ENCODE measurements at places on chromosomes 16 and 17.

DNA sequence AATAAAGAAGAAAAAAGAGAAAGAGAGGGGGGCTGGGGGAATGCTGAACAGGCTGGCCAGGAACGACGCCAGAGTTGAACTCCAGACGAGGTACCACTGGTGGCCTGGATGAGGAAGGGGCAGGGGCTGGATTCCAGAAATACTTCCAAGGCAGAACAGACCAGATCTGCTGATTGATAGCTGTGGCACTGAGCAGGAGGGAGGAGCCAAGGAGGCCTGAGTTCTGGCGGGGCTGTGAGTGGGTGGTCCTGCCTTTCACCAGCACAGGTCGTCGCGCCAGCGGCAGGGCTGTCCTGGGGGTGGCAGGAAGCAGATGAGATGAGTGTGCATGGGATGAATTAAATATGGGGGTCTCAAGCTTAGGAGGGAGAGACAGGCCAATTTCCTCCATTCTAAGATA is 5.5 kb downstream of the CCDC42 start:
- DNase-seq: no peak

- no peak for DNase-seq
Measured at GRCh38 chr17:61872099-61872498, 8.8 kb upstream of the BRIP1 start.

DNA sequence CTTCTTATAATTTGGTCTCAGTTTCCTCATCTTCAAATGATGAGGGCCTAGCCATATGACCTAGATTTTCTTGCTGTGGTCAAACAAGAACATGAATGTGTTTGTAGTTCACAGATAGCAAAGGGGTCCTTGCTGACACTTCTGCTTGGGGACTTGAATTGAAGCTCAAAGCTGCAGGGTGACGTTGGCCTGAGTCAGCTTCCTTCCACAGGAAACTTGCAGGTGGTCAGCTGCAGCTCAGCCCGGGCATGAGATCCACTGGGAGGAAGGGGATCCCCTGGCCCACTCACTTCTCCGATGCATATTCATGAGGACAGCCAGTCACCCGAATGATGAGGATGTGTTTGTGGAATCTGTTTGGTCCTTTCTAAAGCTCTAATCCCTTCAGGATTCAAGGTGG is 42.6 kb upstream of the AXIN2 start:
- no peak for DNase-seq

DNA sequence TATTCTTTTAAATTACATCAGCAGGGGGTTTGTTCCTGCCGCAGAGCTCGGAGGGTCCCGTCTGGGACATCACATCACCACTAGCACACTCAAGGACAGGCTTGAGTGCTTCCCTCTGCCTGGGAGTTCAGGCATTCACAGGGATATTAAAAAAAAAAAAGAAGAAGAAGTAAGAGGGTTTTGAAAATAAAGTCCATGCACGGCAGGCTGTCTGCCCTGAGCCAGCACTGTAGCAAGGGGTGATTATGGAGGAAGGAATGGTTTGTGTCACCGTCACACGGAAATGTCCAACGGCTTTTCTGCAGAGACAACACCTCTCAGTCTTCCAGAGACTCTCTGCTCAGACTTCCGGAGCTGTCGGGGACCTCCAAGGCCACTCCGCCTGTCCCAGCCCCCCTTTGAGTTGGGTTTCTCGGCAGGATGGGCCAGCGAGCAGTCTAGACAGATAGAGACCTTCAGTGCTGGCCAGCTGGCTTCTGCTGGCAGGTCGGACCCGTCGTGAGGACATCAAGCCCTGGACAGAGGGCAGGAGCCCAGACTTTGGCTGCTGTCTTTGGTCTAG is 33.6 kb downstream of the MEOX1 start:
- DNase-seq: no peak
